ENCODE measurements at places on chromosomes 11 and 22.

DNA sequence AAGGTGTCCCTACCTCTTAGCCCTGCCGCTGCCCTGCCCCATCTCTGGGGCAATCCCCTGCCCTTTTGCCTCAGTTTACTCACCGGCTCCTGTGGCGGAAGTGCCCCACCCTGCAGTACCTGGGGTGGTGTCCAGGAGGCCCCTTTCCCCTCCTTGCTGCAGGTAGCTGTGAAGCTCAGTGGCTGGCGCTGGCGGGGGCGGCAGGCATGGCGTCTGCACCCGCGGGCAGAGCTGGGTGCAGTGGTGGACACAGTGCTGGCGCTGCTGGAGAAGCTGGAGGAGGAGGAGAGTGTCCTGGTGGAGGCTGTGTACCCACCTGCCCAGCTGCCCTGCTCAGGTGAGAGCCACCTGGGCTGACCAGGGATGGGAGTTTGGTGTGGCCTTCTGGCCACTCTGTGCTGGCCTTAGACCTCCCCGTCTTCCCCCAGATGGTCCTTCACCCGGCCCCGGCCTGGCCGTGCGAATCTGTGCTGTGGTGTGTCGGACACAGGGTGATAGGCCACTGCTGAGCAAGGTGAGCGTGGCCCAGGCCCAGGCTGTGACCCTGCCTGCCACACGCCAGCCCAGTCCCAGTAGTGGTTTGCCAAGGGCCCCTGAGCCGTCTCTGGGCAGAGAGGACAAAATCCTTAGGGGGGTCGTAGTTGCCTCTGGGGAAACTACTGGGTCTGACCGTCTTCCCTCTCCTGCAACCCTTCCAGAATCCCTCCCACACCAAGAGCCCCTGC, 4.0 kb downstream of the CARNS1 start:
- H3K4me3 ChIP-seq: no peak overlapping the region
- no peak for DNase-seq
- peaks cover 7% of the 10 kb centered on the region for H3K4me1 ChIP-seq
- no peaks in the 10 kb centered on the region for H3K36me3 ChIP-seq

- H3K4me1 ChIP-seq: no peaks in the 10 kb centered on the region
- no peak overlapping the region for H3K4me3 ChIP-seq
- no peaks in the 10 kb centered on the region for H3K27me3 ChIP-seq
- no peak for DNase-seq
- no peaks in the 10 kb centered on the region for H3K36me3 ChIP-seq
Observed at GRCh38 chr22:36953239-36954080, 40.0 kb downstream of the CSF2RB start.

DNA sequence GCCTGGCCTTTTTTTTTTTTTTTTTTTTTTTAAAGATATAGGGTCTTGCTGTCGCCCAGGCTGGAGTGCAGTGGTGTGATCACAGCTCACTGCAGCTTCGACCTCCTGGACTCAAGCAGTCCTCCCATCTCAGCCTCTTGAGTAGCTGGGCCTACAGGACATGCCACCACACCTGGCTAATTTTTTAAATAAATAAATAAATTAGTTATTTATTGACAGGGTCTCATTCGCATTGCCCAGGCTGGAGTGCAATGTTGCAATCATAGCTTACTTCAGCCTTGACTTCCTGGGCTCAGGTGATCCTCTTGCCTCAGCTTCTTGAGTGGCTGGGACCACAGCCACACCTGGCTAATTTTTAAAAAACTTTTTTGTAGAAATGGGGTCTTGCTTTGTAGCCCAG, 10.5 kb downstream of the AP2A2 start:
- peaks cover 17% of the 10 kb centered on the region for H3K4me1 ChIP-seq
- H3K27me3 ChIP-seq: no peaks in the 10 kb centered on the region
- H3K36me3 ChIP-seq: no peaks in the 10 kb centered on the region
- no peak overlapping the region for H3K27ac ChIP-seq

- H3K36me3 ChIP-seq: no peaks in the 10 kb centered on the region
- H3K4me3 ChIP-seq: no peak overlapping the region
- H3K27ac ChIP-seq: no peak overlapping the region
- DNase-seq: no peak
Observed at GRCh38 chr11:119427279-119427678, 4.3 kb upstream of the THY1 start.

DNA sequence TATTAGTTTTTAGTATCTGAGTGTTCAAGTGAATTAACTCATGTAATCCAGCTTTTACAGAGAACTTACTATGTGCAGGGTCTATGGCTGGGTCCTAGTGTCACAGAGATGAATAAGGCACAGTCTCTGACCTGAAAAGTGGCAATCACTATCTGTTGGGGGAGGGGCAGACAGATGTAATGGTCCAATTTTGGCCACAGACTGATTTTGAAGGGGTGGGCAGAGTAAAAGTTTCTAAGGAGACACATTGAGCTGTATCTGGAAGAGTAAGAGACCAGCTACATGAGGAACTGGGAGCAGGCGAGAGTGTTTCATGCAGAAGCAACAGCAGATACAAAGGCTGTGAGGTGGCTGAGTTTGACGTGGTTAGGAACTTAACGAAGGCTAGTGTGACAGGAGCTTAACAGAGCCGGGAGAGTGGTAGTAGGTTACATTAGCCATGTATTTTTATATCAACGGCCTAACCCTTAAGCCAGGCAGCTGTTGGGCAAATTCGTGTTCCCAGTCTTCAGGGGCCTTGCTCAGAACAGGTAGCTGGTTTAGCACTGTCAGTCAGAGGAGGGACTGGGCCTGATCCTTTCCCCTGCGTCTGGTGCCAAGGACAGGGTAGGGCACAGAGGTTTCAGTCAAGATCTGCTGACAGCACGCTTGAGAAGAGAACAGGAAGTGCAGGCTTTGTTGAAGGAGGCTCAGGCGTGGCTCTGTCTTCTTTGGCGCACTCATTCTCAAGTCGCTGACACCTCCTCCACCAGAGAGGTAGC, 1.4 kb upstream of the STIM1 start:
- no peak overlapping the region for H3K4me3 ChIP-seq
- H3K27me3 ChIP-seq: peaks cover 4% of the 10 kb centered on the region
- H3K4me1 ChIP-seq: peaks cover 11% of the 10 kb centered on the region
- H3K36me3 ChIP-seq: no peaks in the 10 kb centered on the region

- no peak overlapping the region for H3K4me3 ChIP-seq
- H3K27ac ChIP-seq: no peak overlapping the region
- H3K4me1 ChIP-seq: no peaks in the 10 kb centered on the region
- no peaks in the 10 kb centered on the region for H3K27me3 ChIP-seq
- DNase-seq: no peak
Observed at GRCh38 chr22:35612903-35613302, 4.2 kb downstream of the MB start.

DNA sequence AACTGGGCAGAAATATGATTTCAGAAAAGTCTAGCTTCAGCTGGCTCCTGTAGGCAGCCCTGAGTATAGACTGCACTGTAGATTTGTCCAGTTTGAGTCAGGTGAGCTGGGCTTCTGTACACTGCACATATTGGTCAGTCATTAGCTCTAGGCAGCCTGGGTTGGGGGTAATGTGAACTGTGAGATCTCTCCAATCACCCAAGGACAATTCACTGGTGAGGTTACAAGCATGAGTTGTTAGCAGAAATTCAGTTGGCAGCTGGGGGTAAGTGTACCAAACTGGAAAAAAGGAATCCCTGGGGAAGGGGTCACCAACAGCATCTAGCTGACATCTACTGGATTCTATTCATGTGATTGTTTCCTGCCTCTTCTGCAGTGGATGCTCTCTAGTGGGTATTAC, 39.7 kb downstream of the MRGPRX2 start:
- H3K27ac ChIP-seq: no peak overlapping the region
- no peak overlapping the region for H3K4me3 ChIP-seq
- H3K36me3 ChIP-seq: no peaks in the 10 kb centered on the region
- peaks cover 1% of the 10 kb centered on the region for H3K27me3 ChIP-seq
- DNase-seq: no peak
- H3K4me1 ChIP-seq: no peaks in the 10 kb centered on the region

DNA sequence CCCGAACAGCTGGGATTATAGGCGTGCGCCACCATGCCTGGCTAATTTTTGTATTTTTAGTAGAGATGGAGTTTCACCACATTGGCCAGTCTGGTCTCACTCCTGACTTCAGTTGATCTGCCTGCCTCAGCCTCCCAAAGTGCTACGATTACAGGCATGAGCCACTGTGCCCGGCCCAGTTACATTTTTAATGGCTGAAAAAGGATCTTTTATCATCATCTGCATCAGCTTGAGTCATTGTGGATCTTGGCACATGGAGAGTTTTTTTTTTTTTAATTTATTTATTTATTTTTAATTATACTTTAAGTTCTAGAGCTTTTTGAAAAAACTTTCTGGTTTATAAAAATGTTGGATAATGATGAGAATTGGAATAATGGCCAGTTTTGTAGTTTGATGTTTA, 8.6 kb downstream of the IGHMBP2 start:
- no peak overlapping the region for H3K4me3 ChIP-seq
- peaks cover 16% of the 10 kb centered on the region for H3K36me3 ChIP-seq
- H3K27ac ChIP-seq: no peak overlapping the region
- H3K4me1 ChIP-seq: no peaks in the 10 kb centered on the region
- no peak for DNase-seq

- DNase-seq: no peak
- H3K27ac ChIP-seq: peak overlapping the region; percentile 91
- no peaks in the 10 kb centered on the region for H3K36me3 ChIP-seq
Observed at GRCh38 chr11:33160587-33160986, 693 bp downstream of the CSTF3 start.

GRCh38 chr11:2579315-2580060, 120.3 kb downstream of the KCNQ1OT1 start:
- H3K27me3 ChIP-seq: peaks cover 38% of the 10 kb centered on the region
- no peak overlapping the region for H3K27ac ChIP-seq
- peaks cover 5% of the 10 kb centered on the region for H3K4me1 ChIP-seq
- H3K36me3 ChIP-seq: no peaks in the 10 kb centered on the region
- no peak overlapping the region for H3K4me3 ChIP-seq
- no peak for DNase-seq

DNA sequence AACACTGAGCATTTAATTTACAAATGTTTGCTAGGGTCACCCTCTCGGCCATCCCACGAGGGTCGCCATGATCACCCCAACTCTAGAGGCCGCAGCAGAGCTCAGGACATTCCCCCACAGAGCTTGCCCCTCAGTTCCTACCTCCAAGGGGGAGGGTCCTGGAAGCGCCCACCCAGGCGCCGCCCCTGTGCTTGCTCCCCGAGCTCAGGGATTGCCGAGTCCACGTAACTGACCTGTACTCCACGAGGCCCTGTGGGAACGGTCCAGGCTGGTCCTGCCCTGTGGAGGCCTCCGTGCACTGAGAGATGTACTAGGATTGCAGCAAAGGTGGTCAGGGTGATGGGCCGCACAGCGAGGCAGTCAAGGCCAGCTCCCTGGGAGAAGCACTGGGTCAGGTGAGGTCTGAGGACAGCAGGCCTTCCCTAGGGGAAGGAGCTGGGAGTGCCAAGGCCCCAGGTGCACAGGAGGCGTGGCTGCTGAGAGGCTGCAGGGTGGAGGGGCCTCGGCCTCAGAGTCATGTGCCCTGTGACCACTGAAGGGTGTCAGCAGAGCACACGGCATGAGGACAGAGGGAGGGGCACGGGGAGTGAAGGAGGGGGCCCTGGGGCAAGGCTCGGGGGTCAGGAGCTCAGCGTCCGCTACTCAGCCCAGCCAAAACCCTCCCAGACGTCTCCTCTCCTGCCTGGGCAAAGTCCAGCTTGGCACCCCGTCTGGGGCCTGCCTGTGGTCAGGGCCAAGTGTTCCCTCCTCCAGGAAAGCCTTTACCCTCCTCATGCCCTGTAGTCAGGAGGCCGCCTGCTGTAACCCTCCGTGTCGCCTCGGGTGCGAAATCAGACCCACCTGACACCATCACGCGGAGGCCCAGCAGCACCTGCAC, 2.4 kb upstream of the MIOX start:
- H3K36me3 ChIP-seq: no peaks in the 10 kb centered on the region
- no peak for DNase-seq
- no peak overlapping the region for H3K27ac ChIP-seq
- no peak overlapping the region for H3K4me3 ChIP-seq

- H3K4me3 ChIP-seq: no peak overlapping the region
- no peaks in the 10 kb centered on the region for H3K4me1 ChIP-seq
- no peak overlapping the region for H3K27ac ChIP-seq
- DNase-seq: no peak
Observed at GRCh38 chr11:98828986-98829708, 191.6 kb upstream of the CNTN5 start.

DNA sequence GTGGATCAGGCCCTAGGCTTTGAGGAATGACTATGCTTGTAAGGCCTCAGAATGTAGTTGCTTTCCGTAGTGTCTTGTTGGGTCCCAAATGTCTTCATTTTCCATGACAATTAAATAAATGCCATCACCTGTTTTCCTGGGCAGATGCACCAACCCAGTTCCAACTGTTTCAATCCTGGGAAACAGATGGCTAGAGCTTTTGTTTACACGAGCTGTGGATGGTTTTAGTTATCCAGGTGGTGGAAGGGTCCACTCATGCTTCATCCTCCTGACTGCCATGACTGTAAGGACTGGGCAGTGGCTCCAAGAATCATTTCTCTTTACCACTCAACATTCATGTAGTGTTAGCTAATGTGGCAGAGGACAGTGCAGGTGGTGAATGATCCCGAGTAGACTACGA, 8.6 kb downstream of the RCN1 start:
- H3K27me3 ChIP-seq: no peaks in the 10 kb centered on the region
- no peak overlapping the region for H3K27ac ChIP-seq
- peaks cover 42% of the 10 kb centered on the region for H3K36me3 ChIP-seq
- no peak for DNase-seq

GRCh38 chr11:12761029-12761428, 86.8 kb downstream of the TEAD1 start:
- peaks cover 8% of the 10 kb centered on the region for H3K36me3 ChIP-seq
- no peak overlapping the region for H3K27ac ChIP-seq
- no peak for DNase-seq
- H3K27me3 ChIP-seq: no peaks in the 10 kb centered on the region
- no peak overlapping the region for H3K4me3 ChIP-seq

GRCh38 chr11:13358596-13359270, 81.1 kb downstream of the BMAL1 start:
- no peak overlapping the region for H3K27ac ChIP-seq
- H3K36me3 ChIP-seq: no peaks in the 10 kb centered on the region
- H3K4me1 ChIP-seq: peaks cover 4% of the 10 kb centered on the region

- no peak overlapping the region for H3K4me3 ChIP-seq
- H3K4me1 ChIP-seq: no peaks in the 10 kb centered on the region
- peaks cover 5% of the 10 kb centered on the region for H3K36me3 ChIP-seq
- no peaks in the 10 kb centered on the region for H3K27me3 ChIP-seq
- no peak overlapping the region for H3K27ac ChIP-seq
Observed at GRCh38 chr11:9808943-9809342, 145.1 kb downstream of the SWAP70 start.
